ENCODE measurements at places on chromosomes 7 and 10.

GRCh38 chr7:45646996-45647825 lies 73.0 kb downstream of the ADCY1 start:
- peak; percentile 30 for DNase-seq

- DNase-seq, result no peak
These were observed 222.3 kb upstream of the ZWINT start for GRCh38 chr10:56583316-56583715.

- DNase-seq, result no peak
These were observed 66.3 kb downstream of the CYTH3 start for GRCh38 chr7:6205971-6206660.

DNA sequence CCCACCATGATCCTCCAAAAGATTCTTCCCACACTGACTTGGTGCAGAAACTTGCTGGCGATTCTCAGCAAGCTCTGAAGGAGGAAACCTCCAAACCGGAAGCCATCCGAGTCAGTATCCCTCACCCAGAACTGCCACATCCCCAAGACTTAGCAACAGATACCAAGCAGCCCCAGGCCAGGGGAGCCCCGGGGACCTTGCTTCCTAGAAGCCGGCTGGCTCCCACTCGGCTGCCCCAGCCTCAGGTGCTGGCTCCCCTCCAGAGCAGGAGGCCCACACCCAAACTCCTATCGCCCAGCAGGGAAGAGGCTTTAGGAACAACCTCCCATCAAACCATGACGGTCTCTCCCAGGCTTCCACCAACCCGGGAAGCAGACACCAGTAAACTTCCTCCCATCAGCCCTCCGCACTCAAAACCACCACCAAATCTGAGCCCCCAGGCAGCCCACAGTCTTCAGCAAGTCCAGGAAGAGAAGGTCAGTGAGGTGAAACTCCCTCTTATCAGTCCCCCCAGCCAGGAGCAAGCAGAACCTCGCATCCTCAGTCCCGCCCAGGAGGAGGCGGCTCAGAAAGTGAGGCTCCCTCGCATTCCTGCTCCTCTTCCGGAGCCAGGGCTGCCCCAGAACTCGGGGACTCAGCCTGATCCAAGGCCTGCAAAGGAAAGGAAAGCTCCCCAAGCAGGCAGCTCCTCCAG lies 82.3 kb downstream of the LRGUK start:
- no peak for DNase-seq

DNA sequence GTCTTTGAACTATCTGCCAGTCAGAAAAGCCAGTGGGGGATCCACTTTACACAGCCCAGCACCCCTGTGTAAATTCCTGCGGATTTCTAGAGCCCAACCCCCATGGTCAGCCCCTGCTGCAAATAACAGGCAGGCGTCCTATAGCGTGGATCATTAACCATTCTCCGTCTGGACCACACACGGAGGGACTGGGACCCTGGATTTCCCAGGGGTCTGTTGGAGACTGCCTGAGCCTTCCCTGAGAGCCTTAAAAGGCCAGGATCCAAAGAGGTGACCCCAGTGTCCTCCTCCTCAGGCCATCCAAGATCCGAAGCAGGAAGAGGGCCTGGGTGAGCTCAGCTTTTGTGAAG lies 11.2 kb upstream of the GRID1 start:
- DNase-seq, result peak; percentile 31

- DNase-seq, result no peak
These were observed 225.2 kb upstream of the FZD1 start for GRCh38 chr7:91039033-91039432.

DNA sequence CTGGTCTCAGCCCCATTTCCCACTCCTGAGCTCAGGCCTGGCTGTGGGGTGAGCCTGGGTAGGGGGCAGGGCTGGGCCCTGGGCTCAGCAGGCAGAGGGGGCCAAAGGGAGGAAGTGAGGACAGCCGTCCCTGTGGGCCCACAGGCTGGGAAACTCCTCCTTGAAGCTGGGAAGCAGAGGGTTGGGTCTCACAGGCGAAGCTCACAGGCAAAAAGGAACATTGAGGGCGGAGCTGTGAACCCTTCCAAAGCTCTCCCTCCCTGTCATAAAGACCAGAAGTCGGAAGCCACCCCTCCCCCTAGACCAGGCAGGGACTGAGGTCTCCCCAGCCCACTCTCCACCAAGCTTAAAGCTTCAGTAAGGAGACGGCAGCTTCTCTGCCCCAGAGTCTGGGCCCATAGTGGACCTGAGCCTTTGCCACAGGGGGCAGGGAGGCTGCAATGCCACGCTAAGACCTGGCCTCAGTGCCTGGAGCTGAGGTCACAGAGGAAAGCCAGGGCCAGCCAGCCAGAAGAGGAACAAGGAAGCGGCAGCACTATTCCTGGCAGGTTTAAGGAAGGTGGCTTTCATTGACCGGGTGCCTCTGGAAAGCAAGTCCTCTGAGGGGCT lies 1.0 kb upstream of the KCP start:
- no peak for DNase-seq

DNA sequence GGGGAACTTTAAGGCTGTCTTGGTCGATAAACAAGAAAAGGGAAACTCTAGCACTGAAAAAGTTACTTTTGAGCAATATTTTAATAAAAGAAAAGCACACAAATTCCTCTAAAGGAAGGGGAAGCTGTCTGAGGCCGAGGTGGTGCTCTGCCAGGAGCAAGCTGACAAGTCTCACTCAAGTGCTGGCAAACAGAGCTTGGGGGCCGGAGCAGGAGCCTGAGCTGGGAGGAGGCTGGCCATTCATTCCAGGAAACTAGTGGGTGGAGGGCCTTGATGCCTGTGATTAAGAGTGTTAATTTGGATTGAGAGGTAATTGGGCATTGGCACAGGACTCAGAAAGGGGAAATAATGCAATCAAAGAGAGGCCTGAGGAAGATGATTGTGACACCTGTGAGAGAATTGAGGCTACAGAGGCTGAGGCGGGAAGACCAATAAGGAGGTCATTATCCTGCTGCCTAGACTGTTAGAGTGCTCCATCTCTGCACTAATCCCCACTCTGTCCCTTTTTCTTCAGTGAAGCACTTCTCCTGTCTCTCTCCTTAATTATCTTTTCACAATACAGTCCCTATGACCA lies 154.9 kb upstream of the COL1A2 start:
- DNase-seq, result no peak

DNA sequence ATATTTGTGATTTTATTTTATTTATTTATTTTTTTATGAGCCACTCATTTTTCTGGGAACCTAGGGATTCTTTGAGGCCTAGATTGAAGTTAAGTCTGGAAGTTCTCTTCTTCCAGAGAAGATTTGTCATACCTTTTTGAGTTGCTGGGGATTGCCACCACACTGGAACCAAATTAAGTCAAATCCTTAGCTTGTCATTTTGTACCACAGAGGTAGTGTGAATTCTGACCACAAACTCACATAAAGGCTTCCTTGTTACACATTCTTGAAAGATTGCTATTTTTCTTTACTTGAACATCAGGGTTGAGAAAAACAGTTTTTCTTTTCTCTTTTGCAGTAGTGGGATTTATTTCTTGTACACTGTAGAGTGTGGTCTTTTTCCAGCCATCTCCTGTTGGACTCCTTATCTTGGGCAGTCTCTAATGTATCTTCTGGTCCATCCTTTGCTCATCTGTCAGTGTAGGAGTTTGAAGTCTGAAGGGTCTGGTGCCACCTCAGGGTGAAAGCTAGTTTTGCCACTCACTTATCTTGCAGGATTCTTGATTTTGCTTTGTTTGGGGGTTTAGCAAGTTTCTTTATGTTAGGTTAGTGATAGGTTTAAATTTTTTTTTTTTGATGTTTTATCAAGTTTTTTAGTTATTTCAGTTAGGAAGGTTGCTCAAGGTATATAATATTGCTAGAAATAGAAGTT lies 24.8 kb downstream of the PCBD1 start:
- no peak for DNase-seq

DNA sequence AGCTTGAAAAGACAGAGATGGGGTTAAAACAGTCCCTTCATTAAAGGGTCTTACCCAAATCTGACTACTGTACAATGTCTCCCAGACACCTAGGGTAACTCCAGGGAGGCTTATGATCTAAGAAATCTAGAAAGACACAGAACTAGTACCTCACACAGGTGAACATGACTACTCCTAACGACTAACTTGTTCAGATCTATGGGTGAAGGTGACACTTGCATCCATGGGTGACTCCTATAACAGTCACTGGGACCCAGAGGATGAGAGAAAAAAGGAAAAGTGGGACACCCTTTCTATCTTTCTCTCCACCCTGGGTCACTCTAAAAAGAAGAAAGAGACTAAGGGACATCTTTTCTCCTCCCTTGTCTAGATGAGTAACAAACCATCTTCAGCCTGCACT lies 19.2 kb downstream of the AKR1C8 start:
- DNase-seq, result no peak

DNA sequence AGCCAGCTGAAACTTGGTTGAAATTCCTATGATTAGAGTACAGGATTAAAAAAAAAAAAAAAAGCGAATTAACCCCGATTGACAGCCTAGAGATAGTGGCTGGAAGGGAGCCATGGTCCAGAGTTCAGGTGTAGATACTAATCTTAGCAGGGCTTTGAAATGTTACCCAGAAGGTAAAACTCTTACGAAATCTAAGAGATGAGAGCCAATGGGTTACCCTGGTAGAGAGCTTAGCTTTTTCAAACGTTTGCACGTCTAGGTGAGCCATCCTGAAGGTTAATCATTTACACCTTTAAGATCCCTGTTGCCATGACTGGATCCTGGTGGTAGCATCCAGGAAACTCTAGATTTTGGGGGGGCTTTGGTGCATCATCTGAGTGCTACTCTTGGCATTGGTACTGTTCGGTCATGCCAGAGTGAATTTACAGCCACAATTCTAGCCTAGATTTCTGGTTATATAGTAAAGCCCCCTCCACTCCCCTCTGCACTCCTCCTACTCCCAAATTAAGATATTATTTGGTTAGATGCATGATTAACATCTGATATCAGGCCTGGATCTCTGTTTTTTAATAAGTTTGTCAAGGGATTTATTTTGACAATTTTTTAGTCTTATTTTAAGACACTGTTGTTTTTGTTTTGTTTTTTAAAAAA lies 1.2 kb downstream of the AGFG2 start:
- no peak for DNase-seq

DNA sequence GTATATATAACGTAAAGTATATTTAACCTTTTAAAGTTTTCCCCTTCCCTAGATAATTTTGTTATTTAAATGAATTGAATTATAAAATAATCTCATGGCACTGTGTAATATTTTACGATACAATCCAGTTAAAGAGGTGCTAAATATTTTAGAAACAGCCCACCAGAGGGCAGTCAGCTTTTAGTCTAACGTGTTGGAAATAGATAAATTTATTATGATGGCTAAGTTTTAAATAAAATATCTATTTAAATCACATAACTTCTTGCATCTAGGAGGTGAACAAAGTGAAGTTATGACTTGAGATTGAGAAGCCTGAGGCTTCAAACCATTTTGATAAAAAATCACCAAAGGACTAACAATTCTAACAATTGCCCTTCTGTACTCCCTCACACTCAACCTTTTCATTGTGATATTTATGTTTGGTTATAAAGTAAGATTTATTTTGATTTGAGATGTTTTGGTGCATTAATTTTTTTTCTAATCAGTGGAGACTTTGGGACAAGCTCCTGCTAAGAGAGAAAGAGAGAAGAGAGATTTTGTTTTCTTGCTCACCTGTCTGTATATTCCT lies 171.5 kb upstream of the SP4 start:
- DNase-seq, result peak; percentile 49

GRCh38 chr10:98186681-98187080 lies 52.2 kb downstream of the R3HCC1L start:
- DNase-seq, result no peak

DNA sequence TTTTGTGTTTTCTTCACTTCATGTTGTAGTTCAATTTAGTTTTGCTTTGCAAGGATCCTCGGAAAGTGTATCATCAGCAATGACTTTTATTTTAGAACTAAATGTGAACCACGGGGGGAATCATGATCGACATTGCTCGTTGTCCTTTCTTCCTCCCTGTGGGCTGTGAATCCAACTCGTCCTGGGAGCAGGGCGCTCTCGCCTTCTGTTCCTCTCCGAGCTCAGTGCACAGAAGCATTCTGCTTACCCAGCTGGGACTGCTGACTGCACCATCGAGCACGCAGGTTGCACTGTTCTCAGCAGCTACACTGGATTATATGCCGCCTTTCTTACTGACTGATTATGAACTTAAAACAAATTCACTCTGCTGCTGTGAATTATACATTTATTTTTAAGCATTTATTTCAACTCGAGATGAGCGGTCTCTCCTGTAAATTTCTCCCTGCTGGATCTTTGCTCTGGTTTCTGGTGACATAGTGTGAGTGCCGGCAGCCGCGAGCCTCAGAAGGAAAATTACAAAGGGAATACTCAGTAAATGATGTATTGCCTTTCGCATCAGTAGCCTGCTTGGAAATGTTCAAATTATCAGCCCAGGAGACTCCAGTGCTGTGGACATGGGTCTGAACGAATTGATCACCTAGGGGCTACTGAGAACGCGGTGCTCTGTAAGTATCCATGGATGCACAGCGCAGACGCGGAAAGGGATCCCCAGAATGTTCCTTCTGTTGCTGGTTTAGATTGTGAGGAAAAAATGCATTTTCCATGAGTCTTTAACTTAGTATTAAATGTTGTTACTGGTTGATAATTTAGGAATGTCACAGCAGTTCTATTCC lies 92.6 kb downstream of the PTPRE start:
- DNase-seq, result no peak

GRCh38 chr7:43878867-43879266 lies 9.6 kb upstream of the MRPS24 start:
- no peak for DNase-seq

DNA sequence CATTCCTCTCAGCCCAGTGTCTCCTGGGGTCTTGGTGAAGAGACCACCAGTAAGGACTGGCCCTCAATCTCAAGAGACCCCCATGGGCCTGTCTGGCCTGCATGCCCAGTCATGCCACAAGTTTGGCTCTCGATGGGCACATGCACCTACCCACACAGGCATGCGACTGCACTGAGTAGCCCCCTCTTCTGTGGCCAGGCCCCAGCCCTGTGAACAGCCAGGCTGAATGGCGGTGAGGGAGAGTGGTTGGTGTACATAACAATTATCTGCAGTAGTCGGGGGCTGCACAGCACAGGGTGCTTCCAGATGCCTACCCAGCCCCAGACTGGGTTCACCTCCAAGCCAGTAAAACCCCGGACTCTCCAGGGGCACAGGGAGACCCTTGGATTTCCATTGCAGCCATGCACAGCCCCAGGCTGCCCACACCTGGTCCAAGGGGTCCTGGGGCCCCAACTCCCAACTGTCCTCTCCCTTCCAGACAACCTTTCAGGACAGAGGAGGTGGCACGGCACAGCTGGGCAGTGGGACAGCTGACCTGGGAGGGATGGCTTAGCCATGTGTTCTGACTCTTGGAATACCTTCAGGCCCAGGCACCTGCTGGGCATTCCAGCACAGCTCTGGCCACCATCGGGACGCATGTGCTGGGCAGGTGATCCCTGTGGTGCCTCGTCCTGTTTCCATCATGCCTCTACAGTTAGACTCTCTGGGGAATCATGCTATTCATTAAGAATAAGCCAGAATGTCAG lies 21.0 kb upstream of the CSGALNACT2 start:
- DNase-seq, result no peak

- DNase-seq, result no peak
These were observed 1.2 kb upstream of the PGAM2 start for GRCh38 chr7:44066494-44067063.

- DNase-seq, result no peak
These were observed 109.8 kb upstream of the WDR11 start for GRCh38 chr10:120741396-120741795.

- DNase-seq, result no peak
These were observed 291.9 kb downstream of the SH2D4B start for GRCh38 chr10:80829562-80829961.
